ENCODE measurements at places on chromosomes 2 and 18. TPM values are rescaled to one million over a fixed set of nuclear protein-coding genes. Genes with fewer than 3 reads are reported as not detected.

- no peaks in the 10 kb centered on the region for H3K36me3 ChIP-seq
- H3K4me3 ChIP-seq = no peak overlapping the region
- H3K4me1 ChIP-seq = no peaks in the 10 kb centered on the region
These were observed 190.5 kb upstream of the SKOR2 start for GRCh38 chr18:47441914-47442313.

GRCh38 chr2:179341152-179341866, 76.7 kb upstream of the SESTD1 start:
- H3K4me1 ChIP-seq = peaks cover 17% of the 10 kb centered on the region
- no peak overlapping the region for H3K4me3 ChIP-seq
- no peaks in the 10 kb centered on the region for H3K36me3 ChIP-seq
- DNase-seq = no peak

DNA sequence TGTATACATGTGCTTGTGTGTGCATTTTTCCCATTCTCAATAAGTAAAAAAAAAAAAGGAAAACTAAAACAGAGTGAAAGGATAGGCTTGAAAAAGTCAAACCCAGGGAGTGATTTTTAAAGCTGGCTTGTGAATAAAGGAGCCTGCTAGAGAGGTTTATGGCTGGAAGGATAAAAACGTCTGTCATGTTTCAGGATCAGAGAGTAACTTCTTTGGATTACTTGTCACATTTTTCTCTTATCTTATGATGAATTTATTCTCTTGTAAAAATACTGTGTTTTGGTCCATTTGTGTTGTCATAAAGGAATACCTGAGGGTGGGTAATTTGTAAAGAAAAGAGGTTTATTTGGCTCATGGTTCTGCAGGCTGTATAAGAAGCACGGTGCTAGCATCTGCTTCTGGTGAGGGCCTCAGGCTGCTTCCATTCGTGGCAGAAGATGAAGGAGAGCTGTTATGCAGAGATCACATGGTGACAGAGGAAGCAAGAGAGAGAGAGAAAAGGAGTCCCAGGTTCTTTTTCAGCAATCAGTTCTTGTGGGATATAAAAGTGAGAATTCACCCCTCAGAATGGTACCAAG, 89.1 kb downstream of the OSBPL6 start:
- H3K4me1 ChIP-seq = peaks cover 18% of the 10 kb centered on the region
- no peak overlapping the region for H3K27ac ChIP-seq
- H3K4me3 ChIP-seq = no peak overlapping the region

- no peaks in the 10 kb centered on the region for H3K4me1 ChIP-seq
- DNase-seq = no peak
- no peak overlapping the region for H3K4me3 ChIP-seq
- no peaks in the 10 kb centered on the region for H3K36me3 ChIP-seq
- no peak overlapping the region for H3K27ac ChIP-seq
These were observed 308.3 kb downstream of the SETBP1 start for GRCh38 chr18:44988821-44989587.

The REG1B gene
- not detected for total RNA-seq
